ENCODE measurements at places on chromosomes 1 and 21.

GRCh38 chr1:76075877-76076276, 1.3 kb downstream of the ST6GALNAC3 start:
- DNase-seq, result no peak

DNA sequence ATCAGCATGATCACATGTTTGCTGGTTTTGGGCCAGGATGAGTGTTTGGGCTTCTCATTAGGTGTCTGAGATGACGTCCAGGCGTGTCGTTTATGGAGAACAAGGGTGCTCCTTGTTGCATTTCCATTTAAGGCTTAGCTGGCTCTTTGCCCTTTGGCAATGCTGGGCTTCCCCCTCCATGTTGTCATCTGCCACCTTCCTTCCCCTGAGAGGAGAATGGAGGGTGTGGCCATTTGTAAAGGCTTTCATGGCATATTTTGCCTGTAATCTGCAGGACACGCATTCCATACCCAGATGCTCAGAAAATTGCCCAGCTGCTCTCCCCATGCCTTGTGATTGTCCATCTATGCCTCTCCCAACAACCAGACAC, 27.7 kb downstream of the PKP1 start:
- DNase-seq, result no peak

GRCh38 chr1:30040081-30041019, 683.0 kb downstream of the MATN1 start:
- no peak for DNase-seq

GRCh38 chr1:212161231-212161781, 123.9 kb upstream of the PPP2R5A start:
- DNase-seq, result no peak

DNA sequence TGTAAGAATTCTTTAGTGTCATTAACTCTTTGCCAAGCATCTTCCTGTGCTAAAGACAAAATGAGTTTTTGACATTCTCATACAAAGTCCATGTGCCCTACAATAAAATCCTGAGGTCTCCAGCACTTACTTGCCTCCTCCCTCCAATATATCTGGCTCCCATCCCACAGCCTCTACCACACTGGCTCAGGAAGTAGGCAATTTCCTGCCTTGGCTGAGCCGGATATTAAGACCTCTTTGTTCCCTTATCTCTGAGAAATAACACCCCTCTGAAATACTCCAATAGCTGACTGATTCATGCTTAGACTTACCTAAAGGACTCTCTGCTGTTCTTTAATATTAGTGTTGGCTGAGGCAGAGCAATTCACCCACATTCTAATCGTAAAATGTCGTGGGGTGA, 37.6 kb upstream of the GORAB start:
- DNase-seq, result no peak

Data from posterior cingulate gyrus (tissue), 11 donors.